Right renal cortex interstitium (tissue), 3 donors: ENCODE measurements at places on chromosomes 3 and 15.

DNA sequence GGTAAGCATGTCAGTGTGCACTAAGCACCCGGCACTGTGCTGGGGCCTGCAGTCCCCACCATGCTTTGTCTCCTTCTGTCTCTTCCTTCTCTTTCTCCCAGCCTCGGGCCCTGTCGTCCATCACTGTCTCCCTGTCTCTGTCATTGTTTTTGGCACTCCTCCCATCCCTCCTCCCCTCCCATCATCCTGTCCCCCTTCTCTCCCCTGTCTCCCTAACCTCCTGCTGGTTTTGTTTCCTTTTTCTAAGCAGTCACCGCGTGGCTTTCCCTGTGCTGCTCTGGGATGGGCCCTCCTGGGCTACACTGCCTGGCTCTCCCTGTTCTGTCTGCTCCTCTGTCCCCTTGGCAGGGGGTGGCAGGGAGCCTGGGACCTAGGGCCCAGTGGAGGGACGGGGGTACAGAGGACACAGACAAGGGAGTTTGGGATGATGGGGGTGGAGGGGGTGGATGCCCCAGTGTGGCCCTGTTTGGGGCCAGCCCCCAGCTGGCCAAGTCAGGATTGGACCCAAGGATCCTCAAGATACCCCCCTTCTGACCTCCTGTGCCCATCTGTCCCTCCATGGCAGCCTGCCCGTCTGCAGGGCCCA lies 5.7 kb downstream of the CHST13 start:
- DNase-seq: no peak

DNA sequence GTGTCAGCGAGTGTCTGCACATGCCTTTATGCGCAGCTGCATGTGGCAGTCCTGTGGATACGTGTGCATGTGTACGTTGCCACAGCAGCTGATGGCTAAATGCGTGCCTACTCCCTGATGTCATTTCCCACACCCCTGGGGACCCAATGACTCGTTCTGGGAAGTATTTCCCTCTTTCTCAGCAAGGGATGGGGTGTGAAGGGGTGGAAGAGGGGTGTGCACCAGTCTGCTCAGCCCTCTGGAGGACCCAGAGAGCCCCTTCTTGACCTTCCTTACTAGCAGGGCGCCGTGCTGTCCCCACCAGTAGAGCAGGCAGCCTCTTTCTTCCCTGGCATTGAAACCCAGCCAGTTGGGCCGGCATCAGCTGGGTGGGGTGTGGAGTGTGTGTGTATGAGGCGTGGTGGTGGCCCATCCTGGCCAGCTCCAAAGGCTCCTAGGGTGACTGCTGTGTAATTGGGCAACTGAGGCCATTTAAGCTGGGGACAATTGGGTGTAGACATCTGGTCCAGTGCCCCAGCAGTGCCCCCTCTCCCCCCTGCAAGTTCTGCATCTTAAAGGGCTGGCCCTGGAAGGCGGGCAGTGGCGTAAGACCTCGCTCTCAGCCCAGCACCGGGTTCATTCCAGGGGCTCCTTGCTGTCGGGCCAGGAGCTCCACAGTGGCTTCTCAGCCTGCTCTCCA lies 19.2 kb downstream of the SNX33 start:
- DNase-seq: no peak

- DNase-seq: no peak
Measured at GRCh38 chr15:73930371-73930770, 4.1 kb downstream of the LOXL1 start.

- DNase-seq: no peak
Measured at GRCh38 chr15:77738038-77738370, 105.3 kb upstream of the LINGO1 start.

DNA sequence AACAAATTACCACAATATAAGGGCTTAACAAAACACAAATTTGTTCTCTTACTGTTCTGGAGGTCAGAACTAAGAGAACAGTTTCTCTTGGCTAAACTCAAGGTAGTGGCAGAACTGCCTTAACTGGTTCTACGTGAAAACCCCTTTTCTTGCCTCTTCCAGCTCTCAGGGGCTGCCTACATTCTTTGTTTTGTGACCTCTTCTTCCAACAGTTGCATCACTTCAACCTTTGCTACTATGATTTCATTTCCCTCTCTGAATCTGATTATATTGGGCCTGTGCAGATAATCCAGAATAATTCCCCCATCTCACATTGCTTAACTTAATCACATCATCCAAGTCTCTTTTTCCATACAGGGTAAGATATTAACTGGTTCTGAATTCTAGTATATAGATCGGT lies 624.6 kb downstream of the ZPLD1 start:
- DNase-seq: no peak

- no peak for DNase-seq
Measured at GRCh38 chr15:74200412-74200815, 2.2 kb downstream of the STRA6 start.
